ENCODE measurements at places on chromosomes 5 and 9. TPM values are rescaled to one million over a fixed set of nuclear protein-coding genes. Genes with fewer than 3 reads are reported as not detected.

The PIK3R1 gene
- total RNA-seq = 59.0 TPM

The ZER1 gene
- total RNA-seq = 29.8 TPM

The FYB1 gene
- total RNA-seq = 0.12 TPM

The SPINK6 gene
- not detected for total RNA-seq

The QRFP gene
- not detected for total RNA-seq

The SUSD3 gene
- total RNA-seq = not detected

The ABO gene
- total RNA-seq = not detected

Data from hair follicle dermal papilla cell (primary cell).